ENCODE measurements at places on chromosomes 1 and 21. TPM values are rescaled to one million over a fixed set of nuclear protein-coding genes. Genes with fewer than 3 reads are reported as not detected.

Gene NR5A2
- 4.4 TPM for total RNA-seq

Gene NTNG1
- total RNA-seq, result 1.6 TPM

- H3K36me3 ChIP-seq, result no peaks in the 10 kb centered on the region
- no peaks in the 10 kb centered on the region for H3K4me1 ChIP-seq
- DNase-seq, result no peak
- H3K27me3 ChIP-seq, result no peaks in the 10 kb centered on the region
Observed at GRCh38 chr1:175774921-175775320, 31.5 kb upstream of the TNR start.

GRCh38 chr21:25561668-25562641 lies 45.3 kb downstream of the MRPL39 start:
- H3K27ac ChIP-seq, result no peak overlapping the region
- no peaks in the 10 kb centered on the region for H3K36me3 ChIP-seq
- no peaks in the 10 kb centered on the region for H3K4me1 ChIP-seq
- peak overlapping the region; percentile 43 for H3K4me3 ChIP-seq

- H3K4me3 ChIP-seq, result peak overlapping the region; percentile 88
- H3K4me1 ChIP-seq, result peaks cover 8% of the 10 kb centered on the region
- no peaks in the 10 kb centered on the region for H3K36me3 ChIP-seq
- no peaks in the 10 kb centered on the region for H3K27me3 ChIP-seq
Observed at GRCh38 chr1:182388392-182389134, 3.0 kb downstream of the GLUL start.

GRCh38 chr1:7536891-7537591 lies 234.1 kb upstream of the VAMP3 start:
- no peak overlapping the region for H3K27ac ChIP-seq
- DNase-seq, result no peak
- H3K36me3 ChIP-seq, result no peaks in the 10 kb centered on the region
- H3K4me1 ChIP-seq, result no peaks in the 10 kb centered on the region
- no peaks in the 10 kb centered on the region for H3K27me3 ChIP-seq
- no peak overlapping the region for H3K4me3 ChIP-seq

DNA sequence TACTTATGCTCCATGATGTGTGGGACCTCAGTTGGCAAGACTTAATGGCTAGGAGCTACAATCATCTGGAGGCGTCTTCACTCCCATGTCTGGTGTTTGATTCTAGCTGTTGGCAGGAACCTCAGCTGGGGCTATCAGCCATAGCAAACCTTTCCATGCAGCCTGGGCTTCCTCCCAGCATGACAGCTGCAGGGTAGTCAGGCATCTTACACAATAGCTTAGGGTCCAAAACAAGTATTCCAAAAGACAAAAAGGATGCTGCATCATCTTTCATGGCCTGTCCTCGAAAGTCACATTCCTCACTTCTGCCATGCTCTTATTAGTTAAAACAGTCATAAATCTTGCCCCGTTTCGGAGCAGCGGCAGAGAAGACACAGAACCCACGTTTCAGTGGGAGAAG lies 90.9 kb downstream of the LRRC8C start:
- H3K27me3 ChIP-seq, result no peaks in the 10 kb centered on the region
- no peak overlapping the region for H3K4me3 ChIP-seq
- no peaks in the 10 kb centered on the region for H3K4me1 ChIP-seq
- no peak for DNase-seq
- no peaks in the 10 kb centered on the region for H3K36me3 ChIP-seq

DNA sequence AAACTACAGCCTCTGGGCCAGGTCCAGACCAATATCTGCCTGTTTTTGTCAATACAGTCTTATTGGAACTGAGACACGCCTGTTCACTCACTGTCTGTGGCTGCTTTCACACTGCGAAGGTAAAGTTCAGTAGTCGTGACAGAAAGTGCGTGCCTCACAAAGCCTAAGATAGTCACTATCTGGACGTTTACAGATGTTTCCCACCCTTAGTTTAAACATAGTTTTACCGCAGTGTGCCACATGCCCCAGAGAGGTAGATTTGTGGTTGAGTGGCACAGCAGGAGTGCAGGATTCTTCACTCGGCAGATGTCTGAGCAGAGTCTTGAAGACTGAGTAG lies 61.9 kb downstream of the NFASC start:
- DNase-seq, result no peak
- no peak overlapping the region for H3K27ac ChIP-seq
- no peaks in the 10 kb centered on the region for H3K27me3 ChIP-seq
- no peak overlapping the region for H3K4me3 ChIP-seq

GRCh38 chr21:33377221-33377920 lies 25.8 kb upstream of the IFNGR2 start:
- no peaks in the 10 kb centered on the region for H3K27me3 ChIP-seq
- H3K27ac ChIP-seq, result no peak overlapping the region
- H3K4me1 ChIP-seq, result peaks cover 8% of the 10 kb centered on the region
- no peaks in the 10 kb centered on the region for H3K36me3 ChIP-seq
- no peak overlapping the region for H3K4me3 ChIP-seq

DNA sequence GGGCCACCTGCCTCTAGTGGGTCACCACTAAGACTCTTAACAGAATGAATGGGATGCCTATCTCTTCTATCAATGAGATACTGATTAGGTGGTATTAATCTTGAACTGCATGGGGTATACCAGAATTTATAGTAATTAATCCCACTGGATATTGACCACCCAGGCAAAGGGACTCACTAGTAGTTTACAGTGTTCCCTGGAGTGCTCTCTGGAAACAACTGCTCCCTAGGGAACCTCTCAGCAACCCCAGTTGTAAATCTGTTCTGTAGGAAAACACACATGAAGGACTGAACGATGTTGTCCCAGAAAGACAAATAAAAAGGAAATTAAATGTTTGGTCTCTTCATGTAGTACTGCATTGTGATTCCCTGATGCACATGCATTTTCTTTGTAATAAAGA lies 430.5 kb downstream of the HLX start:
- no peaks in the 10 kb centered on the region for H3K4me1 ChIP-seq
- H3K27me3 ChIP-seq, result no peaks in the 10 kb centered on the region
- no peaks in the 10 kb centered on the region for H3K36me3 ChIP-seq
- H3K4me3 ChIP-seq, result no peak overlapping the region

GRCh38 chr1:108708691-108709660 lies 3.7 kb upstream of the FNDC7 start:
- no peak overlapping the region for H3K4me3 ChIP-seq
- no peaks in the 10 kb centered on the region for H3K27me3 ChIP-seq
- H3K27ac ChIP-seq, result no peak overlapping the region

DNA sequence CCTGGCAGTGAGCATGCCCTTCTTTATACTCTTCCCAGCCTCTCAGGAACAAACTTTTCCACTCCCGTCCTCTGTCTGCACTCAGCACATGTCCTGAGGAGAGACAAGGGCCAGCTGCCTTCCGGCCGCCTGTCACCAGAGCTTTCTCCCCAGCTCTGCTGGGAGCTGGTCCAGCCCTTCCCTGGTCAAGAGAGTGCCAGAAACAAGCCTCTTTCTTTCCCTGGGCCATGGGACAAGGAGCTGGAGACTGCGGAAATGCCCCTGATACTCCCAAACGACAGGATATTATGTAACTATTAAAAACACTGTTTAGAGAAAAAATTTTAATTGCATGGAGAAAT lies 10.4 kb downstream of the LAMB3 start:
- no peaks in the 10 kb centered on the region for H3K36me3 ChIP-seq
- no peak overlapping the region for H3K4me3 ChIP-seq
- H3K4me1 ChIP-seq, result peaks cover 27% of the 10 kb centered on the region
- no peaks in the 10 kb centered on the region for H3K27me3 ChIP-seq
- H3K27ac ChIP-seq, result peak overlapping the region; percentile 49

GRCh38 chr1:95012389-95012788 lies 60.4 kb downstream of the ALG14 start:
- no peak overlapping the region for H3K27ac ChIP-seq
- no peaks in the 10 kb centered on the region for H3K36me3 ChIP-seq
- no peak for DNase-seq
- peaks cover 7% of the 10 kb centered on the region for H3K4me1 ChIP-seq
- no peak overlapping the region for H3K4me3 ChIP-seq
- no peaks in the 10 kb centered on the region for H3K27me3 ChIP-seq

- no peaks in the 10 kb centered on the region for H3K36me3 ChIP-seq
- no peaks in the 10 kb centered on the region for H3K4me1 ChIP-seq
- peak; percentile 80 for DNase-seq
Observed at GRCh38 chr1:210407207-210407886, 78.6 kb downstream of the HHAT start.

DNA sequence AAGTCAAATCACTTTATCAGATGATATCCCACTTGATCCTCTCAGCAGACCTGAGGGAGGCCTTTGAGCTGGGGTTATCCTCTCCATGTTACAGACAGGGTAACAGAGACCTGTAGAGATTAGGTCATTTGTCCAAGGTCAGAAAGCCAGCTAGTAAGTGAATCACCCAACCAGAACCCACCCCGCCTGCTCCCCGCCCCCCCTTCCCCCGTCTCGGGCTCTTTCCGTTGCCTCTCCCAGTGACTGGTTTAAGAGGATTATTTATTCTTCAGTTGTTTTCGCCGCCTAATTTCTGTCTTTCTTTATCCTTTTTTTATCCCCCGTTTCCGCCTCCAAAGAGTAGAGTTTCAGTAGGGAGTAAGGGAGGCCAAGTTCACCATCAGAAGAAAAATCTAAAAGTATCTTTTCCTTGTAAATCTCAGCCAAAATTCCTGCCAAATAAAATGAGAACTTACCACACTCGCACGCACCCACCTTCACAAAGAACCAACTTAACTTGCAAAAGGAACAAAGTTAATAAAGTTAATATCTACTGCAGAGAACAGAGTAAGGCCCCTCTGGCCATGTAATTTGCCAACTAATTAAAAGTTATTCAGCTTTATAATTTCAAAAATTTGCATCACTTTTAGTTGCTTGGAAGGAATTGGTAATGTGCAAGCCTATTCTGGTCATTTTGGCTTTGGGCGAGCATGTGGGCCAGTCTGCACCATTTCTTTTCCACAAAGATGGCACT lies 76.8 kb upstream of the TRABD2B start:
- DNase-seq, result no peak
- no peaks in the 10 kb centered on the region for H3K36me3 ChIP-seq
- H3K27me3 ChIP-seq, result no peaks in the 10 kb centered on the region
- no peak overlapping the region for H3K4me3 ChIP-seq
- H3K4me1 ChIP-seq, result no peaks in the 10 kb centered on the region
